Heart left ventricle (tissue), 16 donors: ENCODE measurements at places on chromosomes 6 and 20. TPM values are rescaled to one million over a fixed set of nuclear protein-coding genes. Genes with fewer than 3 reads are reported as not detected.

The TGM3 gene
- polyA plus RNA-seq, result not detected

The COMMD7 gene
- 72.4 TPM for polyA plus RNA-seq

DNA sequence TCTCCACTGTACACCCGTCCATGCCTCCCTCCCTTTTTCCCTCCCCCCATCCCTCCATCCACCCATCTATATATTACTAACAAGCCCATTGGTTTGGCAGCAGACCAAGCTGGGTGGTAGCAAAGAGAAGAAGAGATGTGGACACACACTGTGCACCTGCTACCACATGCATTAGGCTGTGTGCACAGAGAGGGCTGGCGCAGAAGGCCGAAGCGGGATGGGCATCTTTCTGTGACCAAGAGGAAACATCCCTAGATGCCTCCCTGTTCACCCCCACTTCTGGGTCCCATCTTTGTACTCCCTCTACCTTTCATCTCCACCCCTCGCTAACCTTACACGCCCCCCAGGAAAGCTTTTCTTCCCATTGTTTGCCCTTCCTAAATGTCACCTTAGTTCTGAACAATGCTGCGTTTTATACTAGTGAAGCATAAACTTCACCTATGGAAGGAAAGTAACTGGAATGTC, 64.9 kb upstream of the AFDN start:
- H3K27ac ChIP-seq, result no peak overlapping the region
- DNase-seq, result no peak
- H3K36me3 ChIP-seq, result no peaks in the 10 kb centered on the region
- H3K27me3 ChIP-seq, result no peaks in the 10 kb centered on the region

The OR2B6 gene
- polyA plus RNA-seq, result not detected

DNA sequence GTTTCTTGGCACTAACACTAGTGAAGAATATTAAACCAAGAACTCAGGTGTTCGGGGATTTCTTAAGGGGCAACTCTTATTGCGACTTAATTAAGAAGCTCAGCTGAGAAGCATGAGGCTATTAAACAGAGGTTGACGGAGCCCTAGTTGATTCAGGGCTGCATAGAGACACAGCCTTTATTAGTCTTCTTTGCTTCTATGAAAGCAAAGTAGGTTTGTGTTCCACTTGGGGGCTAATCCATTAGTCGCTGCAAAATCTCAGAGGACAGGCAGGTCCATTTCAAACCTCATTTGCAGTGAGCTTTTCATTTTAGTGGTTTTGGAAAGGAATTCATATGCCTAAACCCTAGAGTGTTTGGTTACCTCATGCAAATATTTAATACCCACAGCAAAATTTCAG, 506.6 kb upstream of the SULF2 start:
- no peak overlapping the region for H3K27ac ChIP-seq
- DNase-seq, result no peak
- H3K36me3 ChIP-seq, result no peaks in the 10 kb centered on the region
- no peaks in the 10 kb centered on the region for H3K27me3 ChIP-seq
- H3K4me3 ChIP-seq, result no peak overlapping the region
- no peaks in the 10 kb centered on the region for H3K4me1 ChIP-seq

The VNN1 gene
- 0.38 TPM for polyA plus RNA-seq

The GINS1 gene
- 0.47 TPM for polyA plus RNA-seq

GRCh38 chr20:51563486-51564332, 21.2 kb upstream of the NFATC2 start:
- no peaks in the 10 kb centered on the region for H3K36me3 ChIP-seq
- no peak overlapping the region for H3K27ac ChIP-seq
- H3K27me3 ChIP-seq, result no peaks in the 10 kb centered on the region
- no peak overlapping the region for H3K4me3 ChIP-seq
- DNase-seq, result peak; percentile 58
- H3K4me1 ChIP-seq, result peaks cover 38% of the 10 kb centered on the region

The ADAM33 gene
- 21.2 TPM for polyA plus RNA-seq

GRCh38 chr6:136723780-136724179, 68.5 kb downstream of the MAP3K5 start:
- no peaks in the 10 kb centered on the region for H3K27me3 ChIP-seq
- no peaks in the 10 kb centered on the region for H3K36me3 ChIP-seq
- no peak overlapping the region for H3K4me3 ChIP-seq
- no peak overlapping the region for H3K27ac ChIP-seq
- no peak for DNase-seq
- peaks cover 6% of the 10 kb centered on the region for H3K4me1 ChIP-seq

The CAPN11 gene
- polyA plus RNA-seq, result 0.35 TPM

GRCh38 chr6:135283926-135284325, 102.8 kb downstream of the MYB start:
- no peak for DNase-seq
- peaks cover 7% of the 10 kb centered on the region for H3K36me3 ChIP-seq
